ENCODE measurements at places on chromosomes 2 and 18.

DNA sequence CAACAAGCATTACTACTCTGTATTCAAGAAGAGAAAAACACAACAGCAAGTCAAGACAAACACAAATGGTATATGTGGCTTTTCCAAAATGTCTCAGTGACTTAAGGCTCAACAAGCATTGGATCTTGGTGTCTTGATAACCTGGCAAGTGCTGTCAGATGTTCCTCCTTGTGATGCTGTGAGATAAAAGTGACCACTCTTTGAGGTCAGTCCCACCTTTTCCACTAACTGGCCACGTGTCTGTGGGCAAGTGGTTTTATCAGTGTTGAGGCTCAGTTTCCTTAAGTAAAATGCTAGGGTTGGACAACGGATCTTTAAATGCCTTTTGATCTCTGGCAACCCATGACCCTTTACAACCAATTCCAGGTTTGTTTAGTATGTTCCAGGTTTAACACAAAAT, 98.7 kb downstream of the BCL2 start:
- no peak for DNase-seq

DNA sequence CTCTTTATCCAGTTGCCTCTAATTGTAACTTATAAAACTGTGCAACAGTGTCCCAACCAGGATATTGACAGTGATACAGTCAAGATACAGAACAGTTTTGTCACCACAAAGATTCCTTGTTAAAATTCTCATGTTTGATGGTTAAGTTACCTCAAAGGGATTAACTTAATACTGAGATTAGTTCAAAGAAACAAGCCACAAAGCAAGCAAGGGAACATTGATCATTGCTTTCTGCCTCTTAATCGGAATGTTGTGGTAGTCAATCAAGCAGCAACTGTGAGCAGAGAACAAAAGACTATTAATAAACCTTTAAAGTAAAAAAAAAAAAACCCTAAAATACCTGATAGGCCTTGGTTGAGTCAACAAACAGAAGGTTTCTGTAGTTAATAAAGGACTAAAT, 352.3 kb downstream of the PARD3B start:
- DNase-seq = no peak

DNA sequence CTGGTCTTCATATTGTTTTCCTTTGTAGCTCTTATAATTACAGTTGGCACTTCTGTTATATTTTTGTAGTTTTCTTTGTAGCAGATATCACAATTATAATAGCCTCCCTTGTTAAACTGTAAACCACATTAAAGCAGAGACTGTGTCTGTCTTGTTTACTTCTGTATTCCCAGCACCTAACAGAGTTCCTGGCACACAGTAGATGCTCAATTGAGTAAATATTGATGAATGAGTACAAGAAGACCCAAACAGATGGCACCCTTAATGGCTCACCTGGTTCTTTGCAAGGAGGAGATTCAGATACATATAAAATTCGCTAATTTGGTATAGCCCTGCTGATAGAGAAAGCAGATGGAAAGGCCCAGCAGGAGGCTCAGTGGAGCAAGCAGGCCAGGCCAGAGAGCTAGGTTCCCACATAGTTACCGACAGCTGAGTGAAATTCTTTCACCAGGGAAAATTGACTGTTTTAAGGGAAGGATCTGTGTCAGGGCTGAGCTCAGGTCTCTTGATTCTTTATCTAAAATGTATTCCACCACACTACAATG, 120.1 kb downstream of the NUP35 start:
- no peak for DNase-seq

DNA sequence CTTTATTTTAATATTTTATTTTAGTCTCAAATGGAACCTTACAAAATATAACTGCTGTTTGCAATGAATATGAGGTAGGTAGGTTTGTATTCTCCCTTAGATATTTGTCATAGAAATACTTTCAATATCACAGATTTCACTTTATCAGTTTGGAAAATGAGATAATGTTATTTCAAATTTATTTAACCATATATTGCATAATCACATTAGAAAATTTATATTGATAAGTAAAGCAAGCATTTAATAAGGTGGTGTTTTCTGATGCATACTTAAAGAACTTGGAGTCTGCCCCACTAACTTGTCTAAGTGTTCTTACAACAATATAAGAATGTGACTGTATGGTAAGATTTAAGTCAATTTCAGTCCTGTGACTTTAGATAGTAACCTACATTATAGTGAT, 85.1 kb downstream of the UBE2E3 start:
- DNase-seq = no peak

GRCh38 chr2:217279140-217279539, 419.3 kb upstream of the TNP1 start:
- DNase-seq = no peak

DNA sequence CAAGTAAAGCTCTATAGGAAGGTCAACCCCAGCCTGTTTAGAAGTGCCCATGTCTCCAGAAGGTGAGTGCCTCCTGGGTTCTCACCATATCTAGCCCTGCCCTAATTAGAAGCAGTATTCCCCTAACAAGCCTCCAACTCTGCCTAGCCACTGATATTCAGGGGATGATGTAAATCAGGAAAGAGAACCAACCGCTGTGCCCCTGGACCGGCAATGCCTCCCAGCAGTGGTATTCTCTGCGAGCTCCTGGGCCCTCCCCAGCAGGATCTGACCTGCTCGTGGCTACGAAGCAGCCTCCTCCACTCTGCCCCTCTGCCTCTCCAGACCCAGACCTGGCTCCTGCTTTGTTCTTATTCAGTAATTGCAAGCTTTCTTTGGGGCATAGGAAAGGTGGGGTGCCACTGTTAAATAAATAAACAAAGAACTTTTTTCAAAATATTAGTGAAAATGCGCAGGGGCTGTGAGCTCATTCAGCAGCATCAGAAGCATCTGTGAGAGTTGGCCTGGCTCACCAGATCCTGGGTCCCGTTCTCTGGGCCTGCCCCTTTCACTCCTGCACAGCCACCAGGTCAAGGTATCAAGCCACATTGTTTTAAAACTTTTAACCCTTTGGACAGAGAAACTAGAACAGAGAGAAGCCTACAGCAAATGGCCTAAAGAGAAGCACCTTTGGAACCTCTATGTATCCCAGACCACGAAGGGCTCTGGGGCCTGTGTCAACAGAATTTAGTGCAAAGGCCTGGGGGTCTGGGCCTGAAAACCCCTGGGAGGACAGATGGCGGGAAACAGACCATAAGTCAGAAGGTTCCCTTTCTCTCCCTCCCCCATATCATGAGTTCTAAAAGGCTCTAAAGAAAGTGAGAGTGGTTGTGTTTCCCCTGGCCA, 11.9 kb downstream of the MREG start:
- no peak for DNase-seq

DNA sequence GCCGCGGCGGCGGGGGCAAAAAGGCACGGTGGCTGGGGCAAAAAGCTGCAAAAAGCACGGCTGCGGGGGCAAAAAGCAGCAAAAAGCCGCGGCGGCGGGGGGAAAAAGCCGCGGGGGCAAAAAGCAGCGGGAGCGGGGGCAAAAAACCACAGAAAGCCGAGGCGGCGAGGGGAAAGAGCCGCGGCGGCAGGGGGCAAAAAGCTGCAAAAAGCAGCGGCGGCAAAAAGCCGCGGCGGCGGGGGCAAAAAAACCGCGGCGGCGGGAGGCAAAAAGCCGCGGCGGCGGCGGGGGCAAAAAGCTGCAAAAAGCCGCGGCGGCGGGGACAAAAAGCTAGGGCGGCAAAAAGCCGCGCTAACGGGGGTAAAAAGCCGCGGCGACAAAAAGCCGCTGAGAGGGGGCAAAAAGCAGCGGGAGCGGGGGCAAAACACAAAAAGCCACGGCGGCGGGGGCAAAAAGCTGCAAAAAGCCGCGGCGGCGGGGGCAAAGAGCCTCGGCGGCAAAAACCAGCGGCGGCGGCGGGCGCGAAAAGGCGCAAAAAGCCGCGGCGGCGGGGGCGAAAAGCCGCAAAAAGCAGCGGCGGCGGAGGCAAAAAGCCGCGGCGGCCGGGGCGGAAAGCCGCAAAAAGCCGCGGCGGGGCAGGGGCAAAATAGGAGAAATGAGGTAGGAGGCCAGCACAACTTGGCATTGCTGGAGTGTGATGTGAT, 123.4 kb downstream of the ANKRD30BL start:
- no peak for DNase-seq

DNA sequence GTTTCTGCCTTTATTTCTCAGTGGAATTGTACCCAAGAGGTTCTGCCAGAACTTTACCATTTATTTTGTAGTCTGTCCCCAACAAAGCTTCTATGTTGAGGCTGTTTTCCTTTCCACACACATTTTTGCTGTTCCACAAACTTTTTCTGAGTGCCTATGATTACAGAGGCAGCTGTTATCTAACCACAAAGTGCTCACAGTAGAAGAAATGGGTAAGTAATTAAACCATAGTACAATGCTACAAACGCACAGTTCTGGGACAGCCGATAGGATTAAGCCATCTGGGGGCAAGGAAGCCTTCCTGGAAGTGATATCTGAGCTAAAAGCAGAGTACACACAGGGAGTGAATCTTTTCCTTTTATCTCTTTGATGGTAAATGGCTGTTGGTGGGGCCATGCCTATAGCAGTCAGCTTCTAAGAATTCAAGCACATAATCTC, 3.9 kb upstream of the MGAT4A start:
- DNase-seq = no peak

GRCh38 chr2:3914241-3914640, 210.9 kb downstream of the DCDC2C start:
- no peak for DNase-seq

GRCh38 chr2:102392942-102393341, 30.0 kb upstream of the IL18RAP start:
- no peak for DNase-seq

DNA sequence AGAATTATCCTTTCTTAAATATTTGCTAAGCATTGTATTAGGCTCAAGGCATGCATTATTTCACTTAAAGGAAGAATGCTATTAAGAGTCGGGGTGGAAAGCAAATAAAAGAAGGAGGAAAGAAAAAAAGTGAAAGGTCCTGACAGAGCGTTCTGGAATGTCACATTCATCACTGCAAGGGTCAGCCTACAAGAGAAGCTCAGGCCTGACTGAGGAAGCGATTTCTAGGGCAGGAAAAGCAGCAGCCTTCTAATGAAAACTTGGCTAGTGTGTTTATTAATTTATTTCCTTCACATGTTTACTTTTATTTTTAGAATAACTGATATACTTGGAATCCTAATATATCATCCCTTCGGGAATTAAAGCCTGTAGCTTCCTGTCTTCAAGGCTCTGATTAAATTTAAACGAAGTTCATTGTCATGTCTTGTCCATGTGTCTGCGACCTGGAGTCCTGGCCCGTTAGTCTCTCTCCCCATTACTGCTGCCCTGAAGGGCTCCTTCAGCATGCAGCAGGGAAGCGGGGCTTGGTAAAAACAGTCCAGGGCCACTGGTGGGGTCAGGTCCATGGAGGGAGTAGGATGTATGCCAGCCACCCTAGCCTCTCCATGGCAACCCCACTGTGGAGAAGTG, 119.2 kb upstream of the CCDC68 start:
- no peak for DNase-seq

- no peak for DNase-seq
These were observed 215.3 kb downstream of the CALCRL start for GRCh38 chr2:187232749-187233148.

GRCh38 chr2:198004921-198005829, 200.8 kb downstream of the PLCL1 start:
- no peak for DNase-seq

GRCh38 chr2:162025121-162025911, 48.7 kb downstream of the DPP4 start:
- DNase-seq = no peak

- DNase-seq = no peak
These were observed 18.9 kb upstream of the GMCL1 start for GRCh38 chr2:69810550-69810949.

GRCh38 chr2:143251681-143252080, 122.5 kb downstream of the ARHGAP15 start:
- no peak for DNase-seq

GRCh38 chr2:200373231-200373630, 66.7 kb downstream of the SPATS2L start:
- DNase-seq = no peak

- no peak for DNase-seq
These were observed 29.4 kb downstream of the TMEM18 start for GRCh38 chr2:647691-648231.

DNA sequence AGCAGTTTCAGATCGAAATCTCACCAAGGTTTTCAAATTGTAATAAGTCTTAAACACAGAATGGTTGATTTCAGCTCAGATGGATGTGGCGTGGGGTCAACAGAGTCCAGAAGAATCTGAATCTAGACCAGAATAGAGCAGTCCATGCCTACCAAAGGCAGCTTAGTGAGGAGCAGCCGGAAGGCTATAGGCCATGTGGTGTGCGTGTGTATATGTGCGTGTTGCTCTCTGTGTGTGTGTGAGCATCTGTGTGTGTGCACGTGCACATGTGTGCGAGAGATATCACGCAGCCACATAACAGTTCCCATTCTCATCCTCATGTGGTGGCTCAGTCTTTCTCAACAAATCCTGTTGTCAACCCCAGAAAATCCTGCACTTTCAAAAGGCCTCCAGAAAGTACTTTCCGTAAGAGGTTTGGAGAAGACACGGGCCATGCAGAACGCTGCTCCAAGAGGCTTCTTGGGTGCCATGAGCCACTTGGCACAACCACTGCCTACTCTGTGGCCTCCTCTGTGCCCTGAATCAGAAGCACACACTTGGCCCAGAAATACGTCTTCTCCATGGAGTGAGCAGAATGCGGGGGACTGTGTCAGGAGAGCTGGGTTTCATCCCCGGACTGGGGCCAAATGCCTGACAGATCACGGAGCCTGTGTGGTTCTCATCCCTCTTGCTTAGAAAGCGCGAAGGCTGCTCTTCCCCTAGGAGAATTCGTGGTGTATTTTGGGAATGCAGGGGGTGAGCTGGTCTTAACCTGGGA, 67.3 kb downstream of the ACKR3 start:
- DNase-seq = no peak

GRCh38 chr18:7248877-7249276, 18.0 kb downstream of the LRRC30 start:
- no peak for DNase-seq

- DNase-seq = no peak
These were observed 766.4 kb upstream of the ID2 start for GRCh38 chr2:7915302-7916091.

DNA sequence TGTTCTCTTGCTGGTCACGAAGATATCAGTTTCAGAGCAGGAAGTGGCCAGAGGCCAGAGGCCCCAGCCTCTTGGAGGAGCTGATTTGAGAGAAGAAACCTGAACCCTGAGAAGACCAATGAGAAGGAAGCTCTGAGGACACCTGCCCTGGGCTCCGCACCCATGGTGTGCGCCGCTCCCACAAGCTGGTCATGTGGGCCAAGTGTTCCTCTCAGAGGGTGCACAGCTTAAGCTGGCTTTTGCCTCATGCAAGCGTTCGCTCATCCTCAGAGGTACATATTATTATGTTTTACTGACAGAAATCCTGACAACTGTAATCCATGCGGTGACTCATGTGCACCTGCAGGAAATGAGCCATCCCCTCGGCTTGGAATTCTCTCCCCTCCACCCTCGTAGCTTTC, 316.1 kb upstream of the MYT1L start:
- no peak for DNase-seq

- DNase-seq = peak; percentile 69
These were observed 28.8 kb downstream of the ASAP2 start for GRCh38 chr2:9235147-9236044.

GRCh38 chr2:16506366-16506765, 159.3 kb downstream of the CYRIA start:
- DNase-seq = no peak

DNA sequence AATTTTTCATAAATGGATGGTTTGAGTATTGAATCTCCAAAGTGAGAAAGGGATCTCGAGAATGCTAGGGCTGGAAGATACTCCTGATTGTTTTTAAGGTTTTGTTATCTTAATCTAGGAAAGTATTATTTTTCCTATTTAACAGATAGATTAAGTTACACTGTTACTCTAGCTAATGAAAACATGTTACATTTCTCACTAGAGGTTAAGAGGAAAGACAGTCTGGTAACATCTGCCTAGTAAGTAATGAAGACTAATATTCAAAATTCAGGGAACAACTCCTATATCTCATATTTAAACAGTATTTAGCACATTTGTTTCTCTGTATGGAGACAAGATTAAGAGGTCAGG, 2.0 kb downstream of the GALNT3 start:
- DNase-seq = no peak
